Fibroblast of pulmonary artery (primary cell): ENCODE measurements at places on chromosomes 4 and X.

DNA sequence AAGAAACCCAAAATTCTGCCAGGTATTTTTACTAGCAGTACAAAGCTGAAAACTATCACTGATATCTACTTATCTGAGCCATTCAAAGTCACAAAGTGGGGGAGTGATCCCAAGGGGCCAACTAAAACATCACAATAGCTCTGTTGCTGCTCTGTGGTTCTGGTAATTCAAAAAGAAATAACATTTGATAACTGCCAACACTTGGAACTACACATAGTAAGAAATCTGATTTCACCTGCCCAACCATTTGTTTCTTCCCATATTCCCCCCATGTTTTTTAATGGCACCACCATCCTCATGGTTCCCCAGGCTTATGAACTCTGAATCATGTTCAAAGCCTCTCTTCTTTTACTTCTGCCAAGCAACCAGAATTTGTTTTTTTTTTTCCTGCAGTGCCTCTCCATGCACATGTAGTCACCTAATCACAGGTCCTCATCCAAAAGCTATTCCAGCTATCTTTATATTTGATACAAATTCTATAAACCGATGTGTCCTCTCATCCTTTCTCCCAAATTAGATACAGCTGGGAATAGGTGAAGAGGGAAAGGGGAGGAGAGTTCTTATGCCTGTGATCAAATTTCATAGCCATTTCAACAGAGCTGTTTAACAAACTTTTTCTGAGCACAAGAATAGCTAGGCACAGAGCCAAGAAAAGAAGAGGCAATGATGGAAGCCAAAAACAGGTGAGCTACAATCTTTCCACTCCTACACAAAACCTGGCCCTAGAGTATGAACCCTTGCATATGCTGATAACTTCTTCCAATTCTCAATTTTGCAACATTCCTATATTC, 7.7 kb downstream of the AMMECR1 start:
- DNase-seq, result no peak

GRCh38 chr4:27267339-27267969, 406.8 kb downstream of the STIM2 start:
- no peak for DNase-seq

DNA sequence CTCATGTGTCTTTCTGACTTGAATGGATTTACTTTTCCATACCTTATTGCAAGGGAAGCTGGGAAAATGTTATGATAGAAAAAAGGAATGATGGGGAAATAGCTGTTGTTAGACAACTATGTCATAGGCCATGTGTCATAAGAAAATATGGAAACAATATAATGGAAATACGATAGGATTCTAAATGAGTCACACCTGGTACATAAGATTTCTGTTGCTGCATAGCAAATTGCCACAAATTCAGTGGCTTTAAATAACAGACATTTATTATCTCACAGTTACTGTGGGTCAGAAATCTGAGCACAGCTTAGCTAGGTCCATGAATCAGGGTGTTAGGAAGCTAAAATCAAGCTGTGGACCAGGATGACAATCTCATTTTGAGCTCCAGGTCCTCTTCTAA, 44.6 kb upstream of the ANKRD50 start:
- peak; percentile 16 for DNase-seq

- peak; percentile 90 for DNase-seq
Observed at GRCh38 chrX:74450803-74451449, 29.6 kb downstream of the SLC16A2 start.

DNA sequence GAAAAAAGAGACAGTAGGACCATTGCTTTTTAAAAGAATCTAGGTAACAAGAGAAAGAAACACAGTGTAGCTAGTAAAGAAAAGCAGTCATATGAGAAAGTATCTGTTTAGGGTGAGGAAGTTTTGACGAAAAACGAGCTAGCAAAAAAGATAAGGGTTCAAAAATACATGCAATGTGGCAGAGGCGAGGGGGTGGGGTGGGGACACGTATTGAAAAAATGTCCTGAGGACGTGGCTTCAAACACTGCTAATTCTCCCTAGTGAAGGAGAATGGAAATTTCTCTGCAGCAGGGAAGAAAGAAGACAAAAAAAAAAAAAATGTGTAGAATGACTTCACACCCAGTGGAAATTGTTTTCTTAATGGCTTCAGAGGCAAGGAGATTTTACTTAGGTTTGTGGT, 856.4 kb upstream of the INTU start:
- DNase-seq, result no peak

- DNase-seq, result no peak
Observed at GRCh38 chr4:26821677-26822503, 38.8 kb upstream of the STIM2 start.
